T-helper 2 cell (primary cell): ENCODE measurements at places on chromosomes 11 and 22.

GRCh38 chr22:22023581-22024137, 41.1 kb upstream of the TOP3B start:
- no peak for DNase-seq

DNA sequence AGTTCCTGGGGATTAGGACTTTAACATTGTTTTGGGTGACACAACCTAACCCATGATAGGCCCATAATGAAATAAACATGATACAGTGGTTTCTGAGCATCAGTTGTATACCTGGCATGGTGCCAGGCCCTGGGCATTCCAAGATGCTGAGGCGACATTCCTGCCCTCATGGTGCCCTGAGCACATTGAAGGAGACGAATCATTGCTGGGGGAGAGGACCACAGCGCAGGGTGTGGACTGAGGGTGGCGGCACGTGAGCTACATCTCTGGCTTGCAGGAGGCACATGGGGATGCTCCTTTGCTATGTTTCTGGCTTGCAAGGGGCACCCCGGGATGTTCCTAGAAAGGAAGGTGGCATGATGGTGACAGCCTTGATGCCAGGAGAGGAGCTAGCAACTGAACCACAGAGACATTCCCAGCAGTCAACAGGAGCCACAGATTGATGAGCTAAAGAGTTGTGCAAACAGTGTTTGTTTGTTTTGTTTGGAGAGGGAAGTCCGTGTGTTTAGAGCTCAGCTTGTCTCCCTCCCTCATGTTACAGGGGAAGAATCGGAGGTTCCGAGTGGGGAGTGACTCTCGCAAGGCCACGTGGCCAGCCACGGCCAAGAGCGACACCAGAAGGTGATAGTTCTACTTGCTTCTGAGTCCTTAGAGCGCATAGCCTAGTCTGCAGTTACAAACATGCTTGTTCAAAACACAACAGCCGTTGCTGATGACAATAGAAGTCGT, 106.4 kb downstream of the MIAT start:
- DNase-seq: no peak

DNA sequence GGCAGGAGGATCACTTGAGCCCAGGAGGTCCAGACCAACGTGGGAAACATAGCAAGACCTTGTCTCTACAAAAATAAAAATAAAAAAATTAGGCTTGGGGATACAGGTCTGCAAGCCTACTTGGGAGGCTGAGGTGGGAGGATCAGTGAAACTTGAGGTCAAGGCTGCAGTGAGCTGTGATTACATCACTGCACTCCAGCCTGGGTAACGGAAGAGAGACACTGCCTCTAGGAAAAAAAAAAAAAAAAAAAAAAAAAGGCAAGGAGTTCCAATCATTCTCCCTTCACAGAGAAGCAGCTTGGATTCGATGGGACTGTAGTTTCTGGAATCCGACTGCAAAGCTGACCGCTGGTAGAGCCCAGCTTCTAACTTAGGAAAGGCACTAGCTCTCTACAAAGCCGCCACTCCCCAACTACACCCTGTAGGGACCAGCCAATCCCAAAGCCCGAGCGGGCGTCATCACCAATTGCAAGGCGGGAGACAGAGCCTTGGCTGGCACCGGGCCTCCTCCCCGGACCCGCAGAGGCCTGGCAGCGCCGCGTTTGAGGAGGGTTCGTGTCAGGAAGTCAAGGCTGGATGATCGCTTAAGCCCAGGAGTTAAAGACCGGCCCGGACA, 716 bp upstream of the DDB2 start:
- DNase-seq: peak; percentile 69

GRCh38 chr22:33492210-33492651, 428.0 kb downstream of the LARGE1 start:
- DNase-seq: no peak

GRCh38 chr11:102610200-102610599, 14.9 kb downstream of the MMP20 start:
- DNase-seq: no peak

- no peak for DNase-seq
Measured at GRCh38 chr11:22304337-22304961, 33.7 kb upstream of the SLC17A6 start.

DNA sequence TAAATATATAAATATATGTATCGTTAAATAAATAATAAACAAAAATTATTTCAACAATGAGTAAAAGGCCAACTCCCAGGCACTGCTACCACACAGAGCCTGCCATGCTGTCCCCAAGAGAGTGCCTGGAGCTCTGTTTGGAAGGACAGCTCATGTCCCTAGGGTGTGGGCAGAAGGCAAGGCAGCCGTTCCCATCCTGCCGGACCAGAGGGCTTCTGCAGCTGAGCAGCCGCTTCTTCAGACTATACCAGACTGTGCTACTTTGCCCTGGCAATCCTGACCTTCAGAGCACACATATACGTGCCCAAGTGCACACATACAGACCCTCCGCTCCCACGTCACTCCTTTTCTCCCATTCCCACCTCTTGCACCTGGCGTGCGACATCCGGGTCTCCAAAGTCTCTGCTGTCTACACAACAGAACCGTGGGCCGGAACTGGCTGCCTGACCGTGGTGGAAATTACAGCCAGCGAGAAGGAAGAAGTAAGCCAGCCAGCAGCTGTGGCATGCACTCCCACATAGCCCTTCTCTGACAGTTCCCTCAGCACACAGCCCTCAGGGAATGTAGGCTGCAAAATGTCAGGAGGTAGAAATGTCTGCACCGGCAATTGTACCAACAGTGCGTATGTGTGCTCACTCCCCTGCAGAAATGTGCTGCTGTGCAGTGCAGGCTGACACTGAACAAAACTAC, 24.0 kb downstream of the PAX6 start:
- DNase-seq: no peak

DNA sequence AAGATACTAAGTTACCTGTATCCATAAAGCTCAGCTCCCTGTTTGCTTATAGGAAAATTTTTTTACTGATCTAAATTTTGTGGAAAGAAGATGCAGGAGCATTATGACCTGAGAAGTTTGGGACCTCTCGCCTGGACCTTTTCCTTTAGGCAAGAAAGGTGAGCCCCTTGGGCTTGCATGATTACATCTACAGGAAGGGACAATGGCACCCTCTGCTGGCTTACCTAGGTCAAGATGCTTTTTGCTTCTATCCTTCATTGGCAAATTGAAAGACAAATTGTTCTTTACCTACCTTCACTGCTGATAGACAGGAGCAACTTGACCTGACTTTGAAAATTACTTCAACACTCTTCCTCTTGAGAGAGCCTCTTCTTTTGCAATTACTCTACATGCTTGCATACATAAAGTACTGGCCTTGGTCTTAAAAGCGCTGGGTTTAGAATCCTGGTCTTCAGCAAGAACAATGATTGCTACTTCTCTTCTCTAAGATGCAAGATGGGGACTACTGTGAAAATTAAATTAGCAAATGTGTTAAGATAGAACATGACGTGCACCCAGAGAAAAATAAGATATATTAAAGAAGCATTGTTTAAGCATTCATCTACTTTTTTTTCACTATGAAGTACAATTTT, 147.2 kb downstream of the TRPC6 start:
- DNase-seq: no peak

DNA sequence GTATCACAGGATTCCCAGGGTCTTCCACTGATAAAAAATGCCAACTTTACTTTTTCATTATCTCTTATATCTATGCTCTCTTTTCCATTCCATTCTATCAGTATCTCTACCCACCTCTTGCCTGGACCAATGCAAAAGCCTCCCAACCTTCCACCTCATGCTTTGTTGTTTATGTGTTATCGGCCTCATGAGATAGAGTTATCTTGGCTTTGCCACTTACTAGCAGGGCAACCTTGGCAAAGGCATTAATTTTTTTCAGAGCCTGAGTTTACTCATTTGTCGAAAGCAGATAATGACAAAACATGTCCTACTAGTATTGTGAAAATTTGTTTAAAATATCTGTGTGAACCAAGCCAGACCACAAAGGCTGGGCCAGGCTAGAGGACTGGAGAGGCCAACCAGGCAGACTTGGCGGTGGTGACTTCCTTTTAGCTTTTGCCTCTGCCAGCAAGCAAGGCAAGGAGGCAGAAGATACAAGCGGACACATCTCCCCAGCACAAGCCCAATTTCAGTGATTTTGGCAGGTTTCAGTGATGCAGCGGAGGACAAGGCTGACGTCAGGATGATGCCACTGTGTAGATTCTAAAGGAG, 106.9 kb downstream of the ADAMTS15 start:
- DNase-seq: no peak

DNA sequence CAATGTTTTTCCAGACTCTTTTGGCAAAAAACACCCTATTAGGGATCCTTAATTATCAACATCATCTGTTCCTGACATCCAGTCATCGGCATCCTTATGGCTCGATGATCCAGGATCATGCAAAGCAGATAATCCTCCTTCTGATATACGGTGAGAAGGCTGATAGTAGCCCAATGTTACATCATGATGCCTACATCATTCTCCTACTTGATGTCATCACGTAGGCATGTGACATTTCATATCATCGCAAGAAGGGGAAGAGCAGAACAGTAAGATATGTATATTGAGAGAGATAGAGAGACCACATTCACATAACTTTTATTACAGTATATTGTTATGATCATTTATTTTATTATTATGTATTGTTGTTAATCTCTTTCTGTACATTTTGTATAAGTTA, 168.6 kb downstream of the ADAMTS15 start:
- no peak for DNase-seq

DNA sequence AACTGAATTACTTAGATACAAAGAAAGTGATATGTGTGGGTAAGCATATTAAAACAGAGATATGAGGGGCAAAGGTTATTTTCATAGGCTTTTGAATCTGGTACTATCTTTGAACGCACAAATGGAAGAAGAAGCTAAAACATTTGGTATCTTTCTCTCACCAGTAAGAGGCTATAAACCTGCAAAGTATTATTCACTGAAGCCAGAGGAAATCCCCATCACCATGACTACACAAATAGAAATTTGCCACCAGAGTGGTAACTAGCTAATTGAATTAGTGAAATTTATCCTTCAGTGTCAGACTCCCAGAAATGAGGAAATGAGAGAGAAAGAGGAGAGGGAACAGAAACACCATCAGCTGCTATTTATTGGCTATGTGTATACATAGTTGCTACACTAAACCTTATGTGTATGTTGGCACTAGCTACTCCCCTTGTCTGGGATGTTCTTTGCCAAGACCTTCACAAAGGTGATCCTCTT, 503.4 kb downstream of the DLG2 start:
- DNase-seq: no peak

GRCh38 chr11:45017329-45017728, 66.6 kb upstream of the TP53I11 start:
- DNase-seq: no peak

GRCh38 chr11:79276736-79277325, 164.0 kb downstream of the TENM4 start:
- DNase-seq: no peak

- DNase-seq: no peak
Measured at GRCh38 chr11:28223577-28223976, 115.4 kb downstream of the METTL15 start.

DNA sequence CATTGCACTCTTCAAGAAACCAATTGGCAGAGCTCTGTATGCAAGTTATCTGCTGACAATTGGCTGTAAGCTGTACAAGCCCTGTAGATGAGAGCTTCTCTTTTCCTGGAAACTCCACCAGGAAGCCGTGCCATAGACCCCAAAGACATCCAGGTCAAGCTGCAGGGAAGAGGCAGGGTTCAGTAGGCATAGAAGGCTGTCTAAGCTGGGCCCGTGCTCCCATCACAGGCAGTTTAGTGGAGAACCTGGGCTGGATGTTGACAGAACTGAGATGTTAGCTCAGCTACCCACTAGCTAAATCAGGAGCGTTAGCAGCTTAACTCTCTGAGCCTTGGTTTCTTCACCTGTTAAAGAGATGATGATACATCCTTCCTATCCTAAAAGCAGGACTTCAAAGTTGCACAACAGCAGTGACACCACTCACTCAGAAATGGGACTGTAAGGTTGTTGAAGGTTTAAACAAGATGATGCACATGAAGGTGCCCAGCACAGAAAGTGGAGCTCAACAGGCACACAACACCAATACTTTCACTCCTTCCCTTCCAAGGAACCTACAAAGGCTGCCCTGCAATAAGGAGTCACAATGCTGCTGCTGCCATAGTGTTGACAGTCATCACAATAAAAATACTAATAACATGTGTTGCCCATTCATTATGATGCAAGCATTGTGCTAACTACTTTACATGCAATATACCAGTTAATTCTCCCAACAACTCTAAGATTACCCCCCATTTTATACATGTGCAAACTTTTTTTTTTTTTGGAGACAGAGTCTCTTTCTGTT, 115.4 kb downstream of the ZBTB16 start:
- no peak for DNase-seq

- DNase-seq: no peak
Measured at GRCh38 chr22:44952863-44953746, 56.7 kb downstream of the PHF21B start.

- no peak for DNase-seq
Measured at GRCh38 chr22:46072981-46073682, 77.2 kb upstream of the PPARA start.

DNA sequence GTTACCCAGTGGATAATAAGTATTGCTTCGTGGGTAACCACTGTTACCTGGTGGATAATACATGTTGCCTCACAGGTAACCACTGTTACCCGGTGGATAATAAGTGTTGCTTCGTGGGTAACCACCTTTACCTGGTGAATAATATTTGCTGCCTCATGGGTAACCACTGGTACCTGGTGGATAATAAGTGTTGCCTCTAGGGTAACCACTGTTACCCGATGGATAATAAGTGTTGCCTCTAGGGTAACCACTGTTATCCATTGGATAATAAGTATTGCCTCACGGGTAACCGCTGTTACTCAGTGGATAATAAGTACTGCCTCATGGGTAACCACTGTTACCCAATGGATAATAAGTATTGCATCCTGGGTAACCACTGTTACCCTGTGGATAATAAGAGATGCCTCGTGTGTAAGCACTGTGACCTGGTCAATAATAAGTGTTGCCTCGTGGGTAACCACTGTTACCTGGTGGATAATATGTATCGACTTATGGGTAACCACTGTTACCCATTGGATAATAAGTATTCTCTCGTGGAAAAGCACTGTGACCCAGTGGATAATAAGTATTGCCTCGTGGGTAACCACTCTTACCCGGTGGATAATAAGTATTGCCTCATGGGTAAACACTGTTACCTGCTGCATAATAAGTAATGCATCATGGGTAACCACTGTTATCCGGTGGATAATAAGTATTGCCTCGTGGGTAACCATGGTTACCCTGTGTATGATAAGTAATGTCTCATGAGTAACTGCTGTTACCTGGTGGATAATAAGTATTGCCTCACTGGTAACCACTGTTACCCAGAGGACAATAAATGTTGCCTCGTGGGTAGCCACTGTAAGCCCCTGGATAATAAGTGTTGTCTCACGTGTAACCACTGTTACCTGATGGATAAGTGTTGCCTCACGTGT, 20.1 kb upstream of the NXPE4 start:
- DNase-seq: no peak

GRCh38 chr22:43957871-43958270, 2.6 kb downstream of the SAMM50 start:
- DNase-seq: no peak

DNA sequence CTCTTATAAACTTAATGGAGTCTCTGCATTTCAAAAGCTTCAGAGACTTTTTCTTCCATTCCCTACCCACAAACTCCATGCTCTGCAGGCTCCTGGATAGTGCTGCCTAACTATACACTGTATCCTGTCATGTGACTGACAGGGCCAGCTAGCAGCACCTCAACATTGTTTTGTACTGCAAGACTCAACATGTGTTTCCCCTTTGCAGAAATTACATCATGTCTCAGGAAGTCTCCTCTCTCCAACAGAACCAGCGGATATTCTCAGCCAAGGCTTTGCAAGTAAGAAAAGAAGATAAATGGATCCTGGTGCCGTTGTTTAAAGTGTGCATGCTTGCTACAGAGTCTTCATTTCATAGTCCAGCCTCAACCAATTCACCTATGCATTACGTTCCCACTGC, 164.0 kb upstream of the UBASH3B start:
- DNase-seq: no peak
